Stimulated activated CD4-positive, alpha-beta T cell treated with anti-CD3 and anti-CD28 coated beads, Interleukin-2, amount 100 ng/mL, for 48 hours (primary cell): ENCODE measurements at places on chromosomes 16 and 17.

DNA sequence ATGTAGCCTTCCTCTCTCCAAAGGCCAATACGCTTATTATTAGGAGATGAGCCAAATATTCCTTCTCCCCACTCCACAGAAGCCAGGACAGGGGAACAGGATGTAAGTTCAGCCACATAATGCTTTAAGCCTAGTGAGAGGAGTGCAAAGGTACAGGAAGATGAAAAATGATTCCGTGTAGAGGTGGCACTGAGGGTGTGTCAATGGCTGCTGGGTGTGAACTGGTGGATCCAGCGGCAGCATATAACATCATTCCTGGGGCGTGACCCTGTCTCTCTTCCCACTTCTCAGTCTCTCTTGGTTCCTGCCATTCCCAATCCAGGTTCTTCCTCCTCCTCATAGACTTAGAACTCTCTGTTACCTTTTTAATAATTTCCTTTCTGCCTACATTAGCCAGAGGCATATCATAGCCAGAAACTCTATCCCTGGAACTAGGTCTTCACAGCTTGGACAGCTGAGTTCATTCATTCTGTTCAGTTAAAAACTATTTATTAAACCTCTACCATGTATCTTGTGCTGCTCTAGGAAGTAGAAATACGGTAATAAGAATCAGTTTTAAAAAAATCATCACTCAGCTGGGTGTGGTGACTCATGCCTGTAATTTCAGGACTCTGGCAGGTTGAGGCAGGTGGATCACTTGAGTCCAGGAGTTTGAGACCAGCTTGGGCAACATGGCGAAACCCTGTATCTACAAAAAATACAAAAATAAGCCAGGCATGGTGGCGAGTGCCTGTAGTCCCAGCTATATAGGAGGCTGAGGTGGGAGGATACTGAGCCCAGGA is 58.0 kb upstream of the FAM20A start:
- no peak for DNase-seq

- DNase-seq, result no peak
Measured at GRCh38 chr17:65530523-65531255, 30.8 kb downstream of the AXIN2 start.

GRCh38 chr17:73138541-73139138 is 26.2 kb upstream of the SSTR2 start:
- no peak for DNase-seq

DNA sequence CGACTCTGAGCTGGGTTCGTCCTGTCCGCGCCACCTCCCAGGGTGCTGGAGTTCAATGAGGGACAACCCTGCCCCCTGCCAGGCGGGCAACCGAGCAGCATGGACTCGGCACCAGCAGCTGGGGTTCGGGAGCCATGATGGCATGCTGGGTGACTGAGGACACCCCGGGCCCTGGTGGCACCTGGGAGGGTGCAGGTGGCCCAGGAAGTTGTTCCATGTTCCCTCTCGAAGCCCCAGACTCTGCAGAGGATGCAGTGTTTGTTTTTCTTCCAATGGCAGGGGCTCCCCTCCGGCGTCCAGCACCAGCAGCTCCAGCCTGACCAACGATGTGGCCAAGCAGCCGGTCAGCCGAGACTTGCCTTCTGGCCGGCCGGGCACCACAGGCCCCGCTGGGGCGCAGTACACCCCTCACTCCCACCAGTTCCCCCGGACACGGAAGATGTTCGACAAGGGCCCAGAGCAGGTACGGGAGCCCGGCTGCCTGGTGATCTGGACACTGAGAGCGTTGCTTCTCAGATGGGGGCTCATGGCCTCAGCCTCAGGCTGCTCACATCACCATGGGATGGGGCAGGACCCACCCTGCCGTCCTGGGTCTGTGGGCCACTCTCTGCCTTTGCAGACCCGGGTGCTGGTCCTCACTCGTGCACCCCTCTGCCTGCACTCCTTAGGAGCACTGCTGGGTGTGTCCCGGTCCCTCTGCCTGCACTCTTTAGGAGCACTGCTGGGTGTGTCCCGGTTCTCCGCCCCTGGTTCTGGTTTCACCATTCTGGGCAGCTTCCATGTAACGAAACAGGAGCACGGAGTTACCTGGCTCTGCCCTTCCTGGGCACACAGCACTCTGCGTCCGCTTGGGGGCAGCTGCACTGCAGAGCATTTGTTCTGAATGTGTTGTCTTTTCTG is 68.2 kb upstream of the CHMP6 start:
- DNase-seq, result no peak

GRCh38 chr17:45294506-45294905 is 22.3 kb downstream of the MAP3K14 start:
- no peak for DNase-seq

- DNase-seq, result no peak
Measured at GRCh38 chr16:81238296-81239011, at the start of gene BCO1. TSS of gene BCO1 (plus strand) at chr16:81238689. CDS start at chr16:81238909, 220 bp downstream.

DNA sequence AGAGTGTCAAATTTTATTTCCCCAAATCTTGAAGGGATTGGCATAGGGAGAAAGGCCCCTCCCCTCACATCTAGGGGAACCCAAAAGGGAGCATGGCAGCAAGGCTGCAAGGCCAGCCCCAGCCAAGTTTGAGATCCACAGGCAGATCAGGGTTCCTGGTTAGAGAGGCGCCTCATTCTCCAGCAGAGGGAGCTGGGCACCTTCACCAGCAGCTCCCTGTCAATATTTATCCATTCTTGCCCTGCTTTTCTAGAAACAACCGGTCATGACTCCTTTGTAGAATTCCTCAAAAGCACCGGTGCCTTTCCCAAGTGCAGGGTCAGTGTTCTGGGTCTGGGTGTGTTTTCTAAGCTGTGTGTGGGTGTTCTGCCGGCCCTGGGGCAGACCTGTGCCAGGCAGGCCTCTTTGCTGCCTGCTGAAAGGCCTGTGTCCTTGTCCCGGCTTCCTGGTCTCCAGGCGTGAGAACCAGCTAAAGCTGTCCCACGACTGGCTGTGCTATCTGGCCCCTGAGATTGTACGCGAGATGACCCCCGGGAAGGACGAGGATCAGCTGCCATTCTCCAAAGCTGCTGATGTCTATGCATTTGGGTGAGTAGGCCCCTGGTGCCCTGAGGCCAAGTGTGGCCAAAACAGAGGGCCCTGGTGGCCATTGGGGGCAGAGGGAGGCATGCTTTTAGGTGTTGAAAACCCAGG is 21.2 kb upstream of the LGALS9 start:
- DNase-seq, result no peak

DNA sequence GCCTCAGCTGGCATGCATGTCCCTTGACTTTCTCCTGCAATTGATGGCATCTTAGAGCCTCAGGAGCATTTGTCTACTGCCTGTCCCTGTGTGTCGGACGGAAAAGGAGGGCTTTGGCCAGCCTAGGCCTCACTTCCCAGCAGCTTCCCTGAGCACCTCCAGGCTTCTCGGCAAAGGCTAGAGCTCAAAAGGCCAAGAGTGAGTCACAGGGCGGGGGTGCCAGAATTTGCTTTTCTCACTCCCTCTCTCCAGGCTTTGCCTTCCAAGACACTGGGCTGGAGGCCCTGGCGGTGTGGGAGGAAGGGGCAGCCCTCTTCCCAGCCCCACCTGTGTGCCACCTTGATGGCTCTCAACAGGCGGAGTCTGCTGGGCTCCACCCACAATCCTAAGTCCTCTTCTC is 107.3 kb upstream of the MAF start:
- no peak for DNase-seq

DNA sequence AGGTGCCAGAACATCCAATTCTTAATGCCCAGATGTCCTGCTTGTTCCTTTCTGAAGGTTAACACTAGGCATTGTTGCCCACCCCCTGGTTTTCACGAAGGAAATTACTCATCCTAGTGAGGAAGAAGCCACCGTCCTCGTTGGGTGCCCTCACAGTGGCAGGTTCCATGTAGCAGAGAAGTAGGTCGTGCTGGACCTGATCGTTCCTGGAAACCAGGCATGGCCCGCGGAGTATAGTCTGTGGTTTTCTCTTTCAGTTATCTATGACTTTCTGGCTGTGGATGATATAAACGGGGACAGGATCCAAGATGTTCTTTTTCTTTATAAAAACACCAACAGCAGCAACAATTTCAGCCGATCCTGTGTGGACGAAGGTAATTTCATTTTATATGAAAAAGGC is 16.5 kb downstream of the RGS11 start:
- no peak for DNase-seq

GRCh38 chr17:8861495-8862181 is 5.8 kb downstream of the PIK3R6 start:
- no peak for DNase-seq

GRCh38 chr17:39939588-39940419 is 12.3 kb downstream of the LRRC3C start:
- no peak for DNase-seq

DNA sequence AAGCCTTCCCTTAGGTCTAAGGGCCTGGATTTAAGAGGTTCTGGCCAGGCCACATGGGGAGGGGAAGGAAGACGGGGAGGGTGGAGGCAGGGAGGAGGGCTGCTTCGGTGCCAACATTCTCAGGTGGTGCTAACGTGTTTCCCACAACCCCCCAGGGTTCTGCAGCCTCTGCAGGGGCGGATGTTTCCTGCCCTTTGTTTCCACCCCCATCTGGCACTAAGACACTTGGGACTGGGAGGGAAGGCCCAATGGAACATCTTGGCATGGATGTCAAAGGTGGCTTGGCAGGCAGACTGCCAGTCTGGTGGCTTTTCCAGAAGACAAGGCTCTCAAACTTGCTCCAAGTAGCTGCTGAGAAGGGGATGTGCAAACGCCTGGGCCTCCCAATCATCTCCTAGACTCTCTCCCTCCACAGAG is 12.7 kb downstream of the HIC1 start:
- no peak for DNase-seq

GRCh38 chr17:41687828-41688640 is 651 bp upstream of the EIF1 start:
- no peak for DNase-seq

GRCh38 chr17:42402117-42402516 is 13.9 kb upstream of the STAT3 start:
- DNase-seq, result no peak

- DNase-seq, result no peak
Measured at GRCh38 chr17:29096094-29096493, 53.2 kb downstream of the PIPOX start.

- DNase-seq, result no peak
Measured at GRCh38 chr17:2405247-2405926, 4.5 kb upstream of the MNT start.

GRCh38 chr17:42513686-42514085 is 22.4 kb upstream of the NAGLU start:
- DNase-seq, result no peak

DNA sequence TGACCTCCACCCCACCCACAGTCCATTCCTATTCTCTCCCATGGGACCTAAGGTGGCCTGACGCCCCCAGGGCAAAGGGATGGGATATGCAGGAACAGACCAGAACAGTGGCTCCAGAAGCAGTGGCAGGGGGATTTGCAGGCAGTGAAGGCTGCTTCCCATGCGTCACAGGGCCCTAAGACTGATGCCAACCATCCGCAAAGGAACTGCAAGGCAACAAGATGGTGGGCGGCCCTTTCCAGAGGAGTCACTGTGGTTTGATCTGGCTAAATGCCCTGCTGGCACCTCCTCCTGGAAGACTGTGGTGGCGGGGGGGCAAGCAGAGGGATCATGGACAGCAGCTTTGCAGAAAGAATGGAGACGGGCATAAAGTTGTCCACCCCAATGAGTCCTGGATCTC is 4.4 kb upstream of the SLC39A11 start:
- no peak for DNase-seq

DNA sequence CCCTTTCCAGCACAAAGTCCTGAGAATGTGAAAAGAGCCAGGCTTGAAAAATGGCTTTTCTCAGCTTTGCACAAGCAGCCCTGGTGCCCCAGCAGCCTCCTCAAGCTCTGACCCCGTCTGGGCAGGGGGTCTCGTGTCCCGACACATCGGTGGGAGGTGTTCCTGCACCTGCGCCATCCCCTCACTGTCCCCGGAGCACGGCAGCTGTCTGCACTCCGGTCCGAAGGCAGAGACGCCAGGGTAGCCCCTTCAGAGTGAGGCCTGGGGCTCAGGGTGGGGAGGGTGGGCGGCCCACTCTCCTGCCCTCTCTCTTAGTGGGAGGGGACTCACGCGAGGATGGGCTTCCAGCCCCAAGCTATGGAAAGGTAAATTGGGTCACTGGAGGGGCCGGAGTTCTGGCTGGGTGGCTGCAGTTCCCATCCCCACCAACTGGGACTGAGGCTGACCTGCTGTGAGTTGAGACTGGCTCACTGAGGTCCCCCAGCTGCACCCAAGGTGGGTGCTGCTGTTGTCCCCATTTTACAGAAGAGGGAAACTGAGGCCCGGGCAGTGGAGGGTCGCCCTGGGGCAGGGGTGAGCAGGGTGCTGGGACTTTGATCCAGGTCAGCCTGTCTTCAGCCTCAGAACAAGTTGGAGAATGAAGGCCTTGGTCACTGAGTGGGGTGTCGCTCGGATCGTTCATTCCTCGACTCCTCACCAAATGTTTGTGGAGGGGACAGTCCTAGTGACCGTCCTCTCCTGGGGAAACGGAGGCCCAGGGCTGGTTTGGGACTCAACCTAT is 2.3 kb upstream of the BAIAP3 start:
- DNase-seq, result no peak

DNA sequence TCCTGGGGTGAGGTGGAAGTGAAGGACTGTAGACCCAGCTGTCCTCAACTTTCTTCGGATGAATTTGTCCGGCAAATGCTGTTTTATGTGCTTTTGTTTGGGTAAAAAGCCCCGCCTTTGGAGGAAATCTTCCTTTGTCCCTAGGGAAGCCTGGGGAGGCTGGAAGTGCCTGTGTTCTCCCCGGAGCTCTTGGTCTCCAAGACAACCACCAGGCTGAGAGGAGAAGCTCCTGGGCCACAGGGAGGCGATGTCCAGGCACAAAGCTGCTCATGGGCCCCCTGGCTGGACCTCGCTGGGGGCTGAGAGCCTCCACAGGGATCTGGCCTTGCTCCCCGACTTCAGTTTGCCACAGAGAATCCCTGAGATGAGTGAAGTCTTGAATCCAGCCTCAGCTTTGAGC is 293.1 kb upstream of the N4BP1 start:
- DNase-seq, result no peak

- DNase-seq, result no peak
Measured at GRCh38 chr17:7249830-7250229, 1.7 kb downstream of the CTDNEP1 start.

GRCh38 chr16:87675111-87675719 is 72.9 kb downstream of the JPH3 start:
- no peak for DNase-seq

- DNase-seq, result no peak
Measured at GRCh38 chr16:87584271-87584670, 18.0 kb upstream of the JPH3 start.

DNA sequence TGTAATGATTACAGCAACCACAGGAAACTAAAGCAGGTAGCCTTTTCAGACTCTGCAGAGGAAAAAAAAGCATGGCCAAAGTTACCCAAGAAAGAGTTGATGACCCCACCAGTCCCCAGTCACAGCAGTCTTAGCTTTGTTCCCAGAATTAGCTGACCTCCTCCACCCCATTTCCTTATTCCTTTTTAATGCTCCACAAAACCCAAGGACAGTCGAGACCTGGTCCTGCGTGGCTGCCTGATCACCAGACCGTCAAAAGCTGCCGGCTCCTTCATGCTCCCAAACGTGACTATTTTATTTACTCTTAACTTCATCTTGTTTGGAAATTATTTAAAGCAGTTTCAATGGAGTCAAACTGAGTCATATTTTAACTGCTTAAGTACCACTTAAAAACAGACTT is 28.7 kb upstream of the MED9 start:
- DNase-seq, result no peak
